ENCODE measurements at places on chromosomes 12 and 14. TPM values are rescaled to one million over a fixed set of nuclear protein-coding genes. Genes with fewer than 3 reads are reported as not detected.

DNA sequence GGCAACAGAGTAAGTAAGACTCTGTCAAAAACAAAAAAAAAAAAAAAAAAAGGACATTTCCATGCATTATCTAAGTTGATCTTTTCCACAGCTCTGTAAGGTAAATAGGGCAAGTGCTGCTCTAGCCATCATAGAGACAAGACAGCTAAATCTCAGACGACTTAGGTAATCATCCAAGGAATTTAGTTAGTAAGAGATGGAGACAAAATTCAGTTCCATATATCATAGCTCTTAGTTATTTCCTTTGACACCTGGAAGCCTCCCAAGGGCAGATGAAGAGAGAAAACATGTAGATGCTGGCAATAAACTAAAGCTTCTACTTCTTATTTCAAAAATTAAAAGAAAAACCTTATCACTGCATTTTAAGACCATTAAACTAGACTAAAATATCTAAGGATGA, 48.7 kb downstream of the ST8SIA1 start:
- no peak for DNase-seq

GRCh38 chr12:128933926-128934325, 80.6 kb downstream of the GLT1D1 start:
- no peak for DNase-seq

GRCh38 chr12:128932521-128932920, 79.2 kb downstream of the GLT1D1 start:
- no peak for DNase-seq

DNA sequence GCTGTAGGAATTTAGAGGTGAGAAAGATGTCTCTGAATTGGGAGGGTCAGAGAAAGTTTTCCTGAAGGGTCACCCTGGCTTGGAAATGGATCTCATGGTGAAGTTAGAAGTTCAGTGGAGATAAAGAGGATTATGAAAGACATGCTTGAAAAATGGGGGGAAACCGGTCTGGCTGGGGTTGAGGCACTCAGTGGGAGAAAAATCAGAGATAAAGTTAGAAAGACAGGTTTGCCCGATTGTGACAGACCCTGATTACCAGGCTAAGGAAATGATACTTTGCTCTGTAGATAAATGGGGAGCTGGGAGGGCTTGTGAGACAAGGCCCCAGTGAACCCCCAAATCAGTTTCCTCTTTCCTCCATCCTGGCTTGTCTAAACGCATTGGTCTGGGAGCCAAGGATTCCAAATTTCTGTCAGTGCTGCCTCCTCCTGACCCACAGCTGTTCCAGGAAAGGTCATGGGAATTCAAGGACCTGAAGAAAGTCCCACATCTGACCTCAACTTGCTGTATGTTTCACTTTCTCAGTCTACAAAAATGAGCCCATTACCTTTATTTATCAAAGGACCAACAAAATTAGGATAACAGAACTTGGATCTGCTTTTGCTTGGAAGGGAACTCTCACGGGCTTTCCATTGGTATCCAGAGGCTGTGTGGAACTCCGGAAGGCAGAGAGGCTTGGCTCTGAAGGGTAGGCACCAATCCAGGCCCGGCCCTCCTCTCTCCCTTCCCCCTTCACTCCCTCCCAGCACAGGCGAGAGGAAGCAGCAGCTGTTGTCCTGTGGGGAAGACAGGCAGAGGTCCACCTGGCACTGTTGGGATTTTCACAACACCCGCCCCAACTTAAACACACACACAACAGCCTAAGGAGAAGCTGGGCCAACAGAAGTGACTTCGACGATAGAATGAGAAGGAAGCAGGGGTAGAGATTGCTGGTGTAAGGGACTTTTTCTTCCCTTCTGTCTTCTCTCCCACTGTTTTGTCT, 3.4 kb upstream of the RNASE7 start:
- DNase-seq = peak; percentile 89

DNA sequence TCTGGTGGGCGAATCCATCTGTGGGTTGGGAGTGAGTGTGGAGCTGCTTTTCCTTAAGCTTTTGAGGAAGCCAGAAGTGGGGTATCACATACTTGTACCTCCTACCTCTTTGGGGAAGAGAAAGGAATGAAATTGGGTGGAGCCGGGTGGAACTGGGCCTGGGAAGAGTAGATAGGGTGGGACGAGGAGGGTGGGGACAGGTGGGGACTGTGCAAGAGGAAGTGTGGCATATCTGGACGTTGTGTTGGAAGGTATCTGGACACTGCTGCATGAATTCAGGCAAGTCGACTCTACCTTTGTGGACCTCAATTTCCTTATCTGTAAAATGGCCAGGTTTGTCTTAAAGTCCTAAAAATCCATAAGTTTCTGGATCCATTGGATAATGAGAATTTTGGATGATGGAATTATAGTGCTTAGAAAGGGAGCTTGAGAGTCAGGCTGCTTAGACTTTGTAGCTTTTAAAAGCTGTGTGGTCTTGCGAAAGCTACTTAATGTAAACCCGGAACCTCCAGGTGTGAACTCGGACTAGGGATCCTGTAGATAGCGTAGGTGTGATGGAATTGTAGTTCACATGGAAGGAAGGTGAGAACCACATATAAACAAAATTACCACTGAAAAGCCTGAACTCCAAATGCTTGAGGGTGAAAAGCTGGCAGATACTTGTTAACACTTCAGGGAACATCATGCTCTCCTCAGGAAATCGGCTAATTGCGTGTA, 2.1 kb downstream of the VRTN start:
- no peak for DNase-seq

- DNase-seq = no peak
Measured at GRCh38 chr14:21019366-21019765, 5.5 kb downstream of the NDRG2 start.

GRCh38 chr12:127556231-127556886, 710.6 kb upstream of the TMEM132C start:
- DNase-seq = no peak

GRCh38 chr12:118404876-118405521, 28.6 kb downstream of the SUDS3 start:
- peak; percentile 60 for DNase-seq

TEX22 gene
- 2.1 TPM for total RNA-seq

POTEG gene
- total RNA-seq = not detected

TMEM132C gene
- 1.1 TPM for total RNA-seq

Data from lung (tissue), 17 donors.